Kidney glomerular epithelial cell (primary cell): ENCODE measurements at places on chromosomes 5 and 9.

DNA sequence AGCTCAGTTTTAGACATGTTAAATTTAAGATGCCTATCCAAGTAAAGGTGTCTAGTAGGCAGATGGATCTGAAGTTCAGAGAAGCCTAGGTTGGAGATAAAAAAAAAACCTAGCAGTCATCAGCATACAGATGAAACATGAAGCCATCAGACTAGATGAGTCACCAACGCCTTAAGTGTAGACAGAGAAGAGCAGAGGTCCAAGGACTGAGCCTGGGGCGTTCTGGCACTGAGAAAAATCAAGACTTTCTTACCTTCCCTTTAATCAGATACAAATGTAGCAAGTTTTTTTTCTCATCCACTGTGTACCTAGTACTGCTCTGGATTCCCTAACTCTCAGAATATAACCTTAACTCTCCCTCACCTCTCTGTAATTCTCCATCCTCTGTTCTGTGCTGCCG lies 97.3 kb downstream of the SIL1 start:
- DNase-seq: no peak

DNA sequence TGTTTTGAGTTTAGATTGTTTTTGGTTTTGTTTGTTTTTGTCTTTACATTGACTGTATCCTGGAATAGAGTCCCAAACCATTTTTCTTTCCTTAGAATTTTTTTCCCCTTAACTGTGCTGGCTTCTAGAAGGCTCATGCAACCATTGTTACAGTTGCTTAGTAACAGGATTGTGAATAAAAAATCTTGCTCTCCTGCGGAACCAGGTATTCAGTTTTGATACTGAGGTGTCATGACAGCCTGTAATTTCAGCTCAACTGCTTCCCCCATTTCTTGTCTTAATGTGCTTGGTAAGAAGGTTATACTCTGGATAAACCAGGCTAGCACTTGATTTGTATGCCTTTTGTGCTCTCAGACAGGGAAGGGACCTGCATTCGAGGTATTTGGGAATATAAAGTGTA lies 42.1 kb downstream of the FOCAD start:
- no peak for DNase-seq

DNA sequence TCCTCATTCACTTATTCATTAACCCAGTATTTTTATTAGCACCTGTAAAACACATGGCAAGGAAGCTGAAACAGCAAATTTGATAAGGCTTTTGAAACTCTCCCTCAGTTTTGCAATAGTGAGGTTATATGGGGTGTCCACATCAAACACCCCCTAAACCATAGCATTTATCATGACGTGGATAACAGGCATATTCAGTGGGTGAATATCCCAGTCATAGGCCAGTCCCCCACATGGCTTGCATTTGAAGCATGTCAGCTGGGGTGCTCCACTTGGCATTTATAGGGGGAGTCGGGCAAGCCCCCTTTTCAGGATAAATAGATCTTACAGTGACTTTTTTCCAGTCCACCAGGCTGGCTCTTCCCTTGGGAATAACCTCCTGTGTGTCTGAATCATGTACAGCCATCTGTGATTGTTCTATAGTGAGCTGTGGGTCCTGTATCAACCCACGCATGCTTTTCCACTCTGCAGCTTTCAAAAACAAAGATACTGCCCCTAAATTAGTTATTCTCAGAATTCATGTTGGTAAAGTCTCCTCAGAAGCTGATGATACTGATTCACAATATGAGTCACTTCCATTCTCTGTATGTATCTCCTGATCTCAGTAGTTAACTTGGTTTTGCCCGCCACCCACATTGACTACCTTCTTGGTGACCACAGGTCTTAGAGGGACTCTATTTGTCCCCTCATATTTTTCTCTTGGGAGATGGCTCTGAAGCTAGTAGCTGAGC lies 84.4 kb upstream of the SPIN1 start:
- DNase-seq: peak; percentile 78

- DNase-seq: no peak
Measured at GRCh38 chr5:157545610-157546310, 29.8 kb downstream of the ADAM19 start.

DNA sequence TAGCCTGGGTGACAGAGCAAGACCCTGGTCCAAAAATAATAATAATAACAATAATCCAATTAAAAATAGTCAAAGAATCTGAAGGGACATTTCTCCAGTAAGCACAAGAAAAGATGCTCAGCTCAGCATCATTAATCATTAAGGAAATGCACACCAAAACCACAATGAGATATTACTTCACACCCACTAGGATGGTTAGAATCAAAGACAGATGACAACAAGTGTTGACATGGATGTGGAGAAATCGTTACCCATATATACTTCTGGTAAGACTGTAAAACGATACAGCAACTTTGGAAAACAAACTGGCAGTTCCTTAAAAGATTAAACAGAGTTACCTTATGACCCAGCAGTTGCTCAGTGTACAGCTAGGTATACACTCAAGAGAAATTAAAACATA lies 5.3 kb upstream of the FANCG start:
- no peak for DNase-seq

- no peak for DNase-seq
Measured at GRCh38 chr5:61286446-61287132, 45.5 kb upstream of the ZSWIM6 start.

GRCh38 chr5:108387758-108388157 lies 5.9 kb upstream of the FBXL17 start:
- DNase-seq: no peak

DNA sequence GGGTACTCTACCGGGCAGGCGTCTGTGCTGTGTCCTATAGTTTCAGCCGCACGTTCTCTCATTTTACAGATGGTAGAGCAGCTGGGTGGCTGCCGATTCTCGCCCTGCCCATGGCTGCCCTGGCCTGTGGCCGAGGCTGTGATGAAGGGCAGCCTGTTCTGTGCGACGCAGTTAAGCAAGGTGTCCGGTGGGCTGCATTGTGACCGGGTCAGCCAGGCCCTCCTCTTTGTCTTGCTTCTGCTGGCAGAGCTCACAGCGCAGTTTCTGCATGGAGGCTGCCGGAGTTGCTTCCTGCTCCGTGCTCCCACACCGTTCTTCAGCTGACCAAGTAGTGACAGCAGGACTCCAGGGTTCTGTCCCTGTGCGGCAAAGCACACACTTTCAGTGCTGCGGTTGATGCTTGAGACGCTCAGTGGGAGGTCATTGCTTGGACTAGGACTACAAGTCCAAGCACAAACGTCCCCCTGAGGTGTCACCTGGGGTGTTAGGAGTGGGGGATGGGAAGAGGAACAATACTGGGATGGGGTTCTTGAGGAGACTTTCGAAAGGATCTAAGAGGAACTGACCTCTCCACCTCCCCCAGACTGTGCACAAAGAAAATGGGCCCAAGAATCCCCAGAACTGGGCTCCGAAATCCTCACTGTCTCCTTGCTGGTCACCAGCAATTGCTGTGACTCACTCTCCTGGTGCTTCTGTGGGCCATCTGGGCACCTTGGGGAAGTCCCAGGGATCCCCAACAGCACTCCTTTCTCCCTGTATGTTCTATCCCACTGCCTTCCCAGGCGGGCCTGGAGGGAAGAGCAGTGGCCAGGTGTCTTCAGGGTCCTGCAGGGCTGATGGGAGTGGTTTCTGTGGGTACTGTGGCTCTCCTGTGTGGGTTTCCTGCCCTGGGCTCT lies 58.2 kb downstream of the GADD45G start:
- no peak for DNase-seq

GRCh38 chr5:61029456-61030162 lies 84.6 kb downstream of the NDUFAF2 start:
- DNase-seq: no peak

- DNase-seq: peak; percentile 93
Measured at GRCh38 chr9:71506821-71507220, 261.5 kb downstream of the CEMIP2 start.

DNA sequence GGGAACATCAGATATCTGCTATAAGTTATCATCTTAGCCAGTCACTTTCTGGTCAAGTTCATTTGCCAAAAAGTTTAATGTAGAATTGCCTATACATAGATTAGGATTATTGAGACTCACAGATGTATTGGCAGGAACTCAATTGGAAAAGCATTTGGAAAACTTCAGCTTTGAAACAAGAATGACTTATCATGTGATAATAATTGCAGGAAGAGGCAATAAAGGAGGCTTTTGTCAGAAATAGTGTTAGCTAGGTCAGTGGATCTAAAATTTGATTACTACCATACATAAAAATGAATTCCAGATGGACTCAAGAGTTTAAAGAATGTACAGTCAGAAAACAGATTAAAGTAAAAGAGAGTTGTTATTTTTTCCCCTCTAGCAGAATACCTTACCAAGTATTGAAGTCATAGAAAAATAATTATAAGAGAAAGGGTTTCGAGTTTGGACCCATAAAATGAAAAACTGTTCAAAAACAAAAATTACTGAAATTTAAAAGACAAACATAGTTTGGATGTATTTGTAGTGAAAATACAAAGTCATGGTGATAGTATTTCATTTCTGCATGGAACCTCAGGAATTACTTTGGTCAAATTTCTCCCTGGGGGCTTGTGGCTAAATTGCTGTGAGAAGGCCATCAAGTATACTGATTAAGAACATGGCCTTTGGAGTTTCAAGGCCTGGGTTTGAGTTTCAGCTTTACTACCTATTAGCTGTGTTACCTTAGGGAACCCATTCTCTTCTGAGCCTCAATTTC lies 159.9 kb downstream of the TMEM38B start:
- DNase-seq: no peak

DNA sequence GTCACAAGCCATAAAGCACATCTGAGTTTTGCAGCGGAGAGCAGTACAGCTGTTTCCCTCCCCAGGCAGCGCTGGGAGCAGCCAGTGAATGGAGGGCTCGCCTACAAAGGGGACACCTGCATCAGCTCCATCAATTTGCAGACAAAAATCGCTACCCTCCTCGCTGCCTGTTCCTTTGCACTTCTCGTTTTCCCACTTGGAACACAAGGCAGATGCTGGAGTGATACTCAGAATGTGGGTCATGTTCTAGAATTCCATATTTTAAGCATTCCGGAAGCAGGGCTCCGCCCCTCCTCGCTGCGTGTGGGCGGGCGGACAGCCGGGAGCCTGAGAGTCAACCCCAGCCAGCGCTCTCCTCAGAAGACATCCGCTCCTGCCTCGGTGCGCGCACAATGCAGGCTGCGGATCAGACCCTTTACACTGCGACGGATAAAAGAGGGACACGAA lies 92.1 kb downstream of the LMNB1 start:
- DNase-seq: no peak

DNA sequence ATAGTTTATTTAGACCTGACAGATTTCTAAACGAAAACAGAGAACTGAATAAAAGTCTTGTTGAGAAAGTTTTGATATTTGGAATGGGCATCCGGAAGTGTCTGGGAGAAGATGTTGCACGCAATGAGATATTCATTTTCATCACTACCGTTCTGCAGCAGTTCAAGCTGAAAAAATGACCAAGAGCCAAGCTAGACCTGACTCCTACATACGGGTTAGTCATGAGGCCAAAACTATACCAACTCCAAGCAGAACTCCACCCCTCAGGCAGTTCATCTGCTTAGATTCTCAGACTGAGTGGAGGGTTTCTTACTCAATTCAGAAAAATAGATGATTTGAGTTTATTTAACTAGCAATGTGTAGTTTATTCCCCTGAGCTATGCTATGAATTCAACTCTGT lies 95.4 kb upstream of the ANXA1 start:
- DNase-seq: no peak

- no peak for DNase-seq
Measured at GRCh38 chr5:67283275-67283987, 86.8 kb upstream of the CD180 start.

- DNase-seq: no peak
Measured at GRCh38 chr5:76367623-76368371, 35.3 kb upstream of the IQGAP2 start.

DNA sequence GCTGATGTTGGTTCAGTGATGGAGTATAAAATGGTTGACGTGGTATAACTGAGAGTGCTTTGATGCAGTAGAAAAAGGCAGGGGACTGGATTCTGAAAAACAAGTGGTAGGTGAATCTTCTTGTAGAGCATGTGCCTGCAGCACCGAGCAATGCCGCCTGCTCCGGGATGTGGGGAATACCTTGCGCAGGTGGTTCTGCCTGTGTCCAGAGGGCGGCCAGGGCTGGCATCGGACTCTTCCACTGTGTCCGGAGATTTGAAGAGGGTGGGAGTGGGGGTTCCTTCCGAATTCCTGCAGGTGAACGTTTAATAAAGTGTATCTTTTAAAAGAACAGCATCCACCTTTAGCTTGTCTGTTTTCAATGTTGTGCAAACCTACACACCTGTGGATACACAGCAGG lies 238.0 kb downstream of the FANCC start:
- DNase-seq: no peak

DNA sequence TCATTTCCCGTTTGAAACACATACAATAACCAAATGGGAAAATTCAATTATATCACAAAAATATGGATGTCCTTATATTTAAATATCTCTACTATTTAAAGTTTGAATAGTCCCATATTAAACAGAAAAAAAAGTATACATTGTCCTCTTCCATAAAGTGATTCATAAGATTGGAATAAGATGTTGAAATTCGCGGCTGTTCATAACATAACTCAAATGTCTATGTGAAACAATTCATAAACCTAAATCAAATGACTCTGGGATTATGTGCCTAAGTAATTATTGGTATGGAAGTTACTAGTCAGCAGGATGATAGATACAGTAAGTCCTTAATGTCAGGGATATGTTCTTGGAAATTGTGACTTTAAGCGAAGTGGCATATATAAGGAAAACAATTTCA lies 3.9 kb upstream of the EFNA5 start:
- DNase-seq: no peak

- DNase-seq: no peak
Measured at GRCh38 chr5:37217976-37218375, 31.2 kb downstream of the CPLANE1 start.

DNA sequence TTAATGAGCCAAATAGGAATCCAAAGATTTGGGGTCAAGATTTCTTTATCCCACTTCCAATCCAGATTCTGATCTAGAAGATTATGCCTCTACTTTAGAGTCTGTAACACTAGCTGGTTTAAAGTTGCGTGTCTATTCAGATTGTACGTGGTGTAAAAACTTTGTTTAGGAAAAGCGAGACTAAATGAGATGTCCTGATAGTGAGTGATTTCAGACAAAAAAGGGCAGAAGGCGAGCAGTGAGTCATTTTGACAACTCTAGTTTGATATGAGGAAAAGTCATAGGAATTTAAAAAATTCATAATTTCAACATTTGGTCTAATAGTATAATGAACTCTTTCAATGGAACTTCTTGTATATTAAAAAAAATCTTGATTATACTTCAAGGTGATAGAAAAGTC lies 119.6 kb upstream of the KLF9 start:
- no peak for DNase-seq

DNA sequence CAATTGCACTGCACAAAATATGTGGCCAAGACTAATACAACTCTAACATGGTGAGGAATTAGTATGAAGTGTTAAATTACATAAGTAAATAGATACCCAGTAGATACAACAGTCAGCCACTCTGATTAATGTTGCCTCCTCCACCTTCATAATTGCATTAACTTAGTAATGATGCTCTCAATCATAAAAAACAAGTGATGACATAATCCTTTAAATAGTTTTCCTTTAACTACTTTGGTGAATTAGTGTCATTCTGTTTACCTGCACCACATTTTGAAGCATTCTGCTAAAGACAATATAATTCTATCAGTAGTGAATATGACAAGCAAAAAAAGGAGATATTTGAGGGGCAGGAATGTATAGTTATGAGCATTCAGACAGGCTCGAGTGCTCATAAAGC lies 265.9 kb upstream of the SLC24A2 start:
- DNase-seq: no peak

GRCh38 chr9:4262735-4263141 lies 37.1 kb downstream of the GLIS3 start:
- peak; percentile 94 for DNase-seq
